ENCODE measurements at places on chromosomes 4 and X.

- DNase-seq: no peak
These were observed 264.6 kb downstream of the TENM3 start for GRCh38 chr4:182507805-182508204.

DNA sequence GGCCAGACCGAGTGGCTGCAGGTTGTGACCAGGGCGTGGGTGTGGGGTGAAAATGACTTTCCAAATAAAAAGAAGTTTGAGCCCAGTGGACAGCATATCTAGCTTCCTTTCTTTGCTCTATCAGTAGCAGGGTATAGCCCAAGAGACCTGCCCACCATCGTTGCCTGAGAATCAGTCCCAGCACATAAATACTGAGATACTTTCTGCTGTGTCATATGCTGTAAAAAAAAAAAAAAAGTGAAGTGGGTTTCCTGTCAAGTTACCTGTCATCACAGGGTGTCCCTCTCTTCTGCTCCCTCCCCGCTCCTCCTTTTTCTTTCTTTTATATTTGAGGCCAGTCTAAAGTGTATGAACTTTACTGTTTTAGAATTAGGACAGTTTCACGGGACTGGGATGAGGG, 330.3 kb upstream of the BOD1L1 start:
- DNase-seq: no peak

GRCh38 chr4:118356731-118357130, 3.9 kb upstream of the PRSS12 start:
- no peak for DNase-seq

- no peak for DNase-seq
These were observed 2042.2 kb downstream of the ARAP2 start for GRCh38 chr4:34202154-34202553.

DNA sequence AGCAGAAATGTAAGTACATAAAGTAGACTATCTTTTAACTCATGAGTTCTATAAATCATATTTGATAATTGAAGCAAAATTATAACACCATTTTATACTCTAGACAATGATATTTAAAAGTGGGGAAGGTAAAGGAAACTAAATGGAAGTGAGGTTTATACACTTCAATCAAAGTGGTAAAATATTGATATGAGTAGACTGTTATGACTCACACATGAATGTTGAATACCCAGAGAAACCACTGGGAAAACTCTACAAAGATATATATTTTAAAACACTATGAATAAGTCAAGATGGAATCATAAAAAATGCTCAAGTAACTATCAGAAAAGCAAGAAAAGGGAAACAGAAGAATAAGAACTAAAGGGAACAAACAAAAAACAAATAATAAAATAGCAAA, 8.4 kb downstream of the VSIG1 start:
- DNase-seq: no peak

GRCh38 chr4:53307819-53308780, 57.8 kb downstream of the SCFD2 start:
- DNase-seq: no peak

- DNase-seq: no peak
These were observed 7.7 kb downstream of the NSG1 start for GRCh38 chr4:4394644-4395043.

DNA sequence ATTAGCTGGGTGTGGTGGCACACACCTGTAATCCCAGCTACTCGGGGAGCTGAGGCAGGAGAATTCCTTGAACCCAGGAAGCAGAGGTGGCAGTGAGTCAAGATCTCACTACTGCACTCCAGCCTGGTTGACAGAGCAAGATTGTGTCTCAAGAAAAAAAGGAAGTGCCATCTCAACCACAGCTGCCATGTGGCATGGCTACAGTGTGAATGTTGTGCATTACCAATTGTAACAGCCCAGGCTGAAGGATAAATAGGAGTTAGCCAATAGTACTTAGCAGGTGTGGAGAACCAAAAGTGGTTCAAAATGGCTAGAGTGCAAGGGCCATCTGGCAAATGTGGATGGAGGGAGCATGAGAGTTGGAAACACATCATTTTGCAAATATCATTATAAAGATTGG, 28.9 kb downstream of the SLC25A5 start:
- DNase-seq: no peak

- DNase-seq: no peak
These were observed 506.1 kb downstream of the RPA4 start for GRCh38 chrX:97389761-97390192.

GRCh38 chr4:109977854-109978501, 65.3 kb downstream of the EGF start:
- no peak for DNase-seq

DNA sequence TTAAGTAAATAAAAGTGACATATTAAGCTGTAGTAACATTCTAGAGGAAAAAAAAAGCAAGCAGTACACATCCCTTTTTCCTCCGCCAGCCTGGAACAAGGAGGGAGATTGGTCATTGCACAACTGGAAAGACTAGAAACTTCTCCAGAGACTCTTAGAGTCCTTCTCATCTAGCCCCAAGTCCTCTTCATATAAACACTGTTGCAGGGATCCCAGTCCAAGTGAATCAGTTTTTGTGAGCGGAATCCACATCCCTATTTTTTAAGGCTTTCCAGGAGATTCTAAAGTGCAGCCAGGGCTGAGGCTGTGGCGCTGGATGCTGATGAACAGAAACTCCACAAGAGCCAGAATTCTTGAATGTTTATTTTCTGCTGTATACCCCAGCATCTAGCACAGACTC, 23.8 kb downstream of the REELD1 start:
- DNase-seq: no peak

DNA sequence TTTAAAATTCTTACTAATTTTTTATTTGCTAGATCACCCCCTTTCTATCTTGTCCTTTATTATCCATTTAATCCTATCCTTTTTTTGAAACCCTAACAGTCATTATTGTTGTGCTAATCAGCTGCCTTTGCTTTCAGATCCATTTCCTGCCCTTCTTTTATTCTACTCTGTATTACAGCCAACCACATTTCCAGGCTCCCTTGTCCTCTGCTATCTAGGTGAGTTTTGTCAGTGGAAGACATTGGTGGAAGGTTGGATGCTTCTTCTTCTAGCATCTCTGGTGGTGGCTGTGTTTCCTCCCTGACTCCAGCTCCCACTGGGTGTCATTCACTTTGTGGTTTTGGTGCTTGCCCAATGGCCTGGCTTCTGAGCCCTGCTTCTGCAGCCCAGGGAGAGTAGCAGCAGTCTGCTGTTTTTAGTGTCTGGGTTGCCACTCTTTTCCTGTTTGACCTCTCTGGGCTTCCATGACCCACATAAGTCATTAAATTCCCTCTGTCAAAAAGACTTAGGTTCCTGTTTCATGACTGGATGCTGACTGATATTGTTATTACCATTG, 225.2 kb upstream of the PGRMC2 start:
- no peak for DNase-seq

- DNase-seq: no peak
These were observed 20.9 kb upstream of the MSANTD1 start for GRCh38 chr4:3227878-3228675.

GRCh38 chrX:41265615-41266014, 68.3 kb upstream of the DDX3X start:
- no peak for DNase-seq

GRCh38 chr4:8662776-8663175, 70.2 kb downstream of the CPZ start:
- DNase-seq: no peak

- DNase-seq: no peak
These were observed 245.9 kb downstream of the HS3ST1 start for GRCh38 chr4:11182586-11183355.

- no peak for DNase-seq
These were observed 86.4 kb upstream of the UXT start for GRCh38 chrX:47745416-47745815.

DNA sequence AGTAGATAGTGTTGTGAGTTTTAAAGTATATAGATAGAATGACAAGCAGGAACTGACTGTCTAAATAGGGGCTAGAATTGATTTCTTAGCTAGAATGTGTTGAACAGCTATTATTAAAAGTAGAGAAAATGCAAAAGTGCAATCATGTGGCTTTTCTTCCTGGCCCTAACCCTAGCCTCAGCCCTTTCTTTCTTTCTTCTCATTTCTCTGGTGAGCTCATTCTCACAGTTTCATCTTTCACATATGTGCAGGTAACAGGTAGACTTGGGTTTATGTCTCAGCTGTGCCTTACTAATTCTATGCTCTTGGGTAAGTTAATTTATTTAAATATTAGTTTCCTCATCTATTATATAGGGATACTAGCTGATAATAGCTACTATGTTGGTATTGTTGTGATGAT, 24.9 kb downstream of the FGF2 start:
- no peak for DNase-seq

GRCh38 chr4:76206222-76206942, 7.2 kb downstream of the SCARB2 start:
- DNase-seq: no peak

GRCh38 chrX:46840946-46841345, 4.1 kb downstream of the RP2 start:
- DNase-seq: no peak

- no peak for DNase-seq
These were observed 123.3 kb upstream of the RAI2 start for GRCh38 chrX:17984415-17984814.

DNA sequence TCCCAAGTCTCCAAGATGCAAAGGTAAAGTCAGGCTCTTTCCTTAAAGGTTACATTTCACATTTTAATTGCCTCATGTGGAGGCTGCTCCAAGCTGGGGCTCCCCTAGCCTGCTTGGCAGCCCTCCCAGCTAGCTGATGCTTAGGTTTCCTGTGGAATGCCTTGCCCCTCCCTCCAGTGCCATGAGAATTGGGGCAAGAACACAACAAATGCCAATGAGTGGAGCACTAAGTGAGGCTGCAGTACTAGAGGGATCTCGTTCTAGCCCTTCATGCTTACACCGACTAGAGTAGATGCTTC, 597.7 kb downstream of the MID1IP1 start:
- no peak for DNase-seq

DNA sequence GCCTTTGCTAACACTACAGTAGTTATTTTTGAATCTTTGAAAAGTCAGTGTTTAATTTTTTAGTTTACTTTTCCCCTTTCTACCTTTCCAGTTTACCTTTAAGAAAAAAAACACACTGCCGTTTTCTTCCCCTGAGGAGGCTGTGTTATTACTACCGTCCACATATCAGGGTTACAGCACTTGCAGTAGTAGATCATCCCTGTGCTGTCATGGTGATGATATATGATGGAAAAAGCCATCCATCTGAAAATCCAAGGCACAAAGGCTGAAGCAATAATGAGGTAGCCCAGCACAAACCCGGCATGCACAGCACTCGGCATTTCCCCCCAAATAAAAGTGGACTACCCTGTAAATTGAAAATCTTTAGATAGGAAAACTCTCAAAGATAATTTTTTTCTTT, 258.7 kb downstream of the CXXC4 start:
- DNase-seq: no peak

DNA sequence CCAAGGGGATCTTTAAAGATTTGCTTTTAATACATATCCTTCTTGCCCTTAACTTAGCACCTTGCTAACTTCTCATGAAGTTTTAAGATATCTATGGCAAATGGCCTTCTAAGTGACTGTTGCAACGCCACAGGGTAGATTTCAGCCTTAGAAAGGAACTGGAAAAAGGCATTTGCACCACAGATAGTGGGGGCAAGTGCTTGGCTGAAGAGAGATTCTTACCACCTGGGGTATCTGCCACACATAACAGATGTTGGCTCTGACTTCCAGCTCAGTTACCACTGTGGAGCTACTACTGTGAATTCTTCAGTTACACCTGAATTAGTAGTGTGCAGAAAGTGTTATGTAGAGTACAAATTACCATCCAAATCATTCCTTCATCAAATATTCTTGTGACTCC, 302.6 kb downstream of the PPP3CA start:
- no peak for DNase-seq

- no peak for DNase-seq
These were observed 167.5 kb upstream of the SLC7A11 start for GRCh38 chr4:138409670-138410069.

DNA sequence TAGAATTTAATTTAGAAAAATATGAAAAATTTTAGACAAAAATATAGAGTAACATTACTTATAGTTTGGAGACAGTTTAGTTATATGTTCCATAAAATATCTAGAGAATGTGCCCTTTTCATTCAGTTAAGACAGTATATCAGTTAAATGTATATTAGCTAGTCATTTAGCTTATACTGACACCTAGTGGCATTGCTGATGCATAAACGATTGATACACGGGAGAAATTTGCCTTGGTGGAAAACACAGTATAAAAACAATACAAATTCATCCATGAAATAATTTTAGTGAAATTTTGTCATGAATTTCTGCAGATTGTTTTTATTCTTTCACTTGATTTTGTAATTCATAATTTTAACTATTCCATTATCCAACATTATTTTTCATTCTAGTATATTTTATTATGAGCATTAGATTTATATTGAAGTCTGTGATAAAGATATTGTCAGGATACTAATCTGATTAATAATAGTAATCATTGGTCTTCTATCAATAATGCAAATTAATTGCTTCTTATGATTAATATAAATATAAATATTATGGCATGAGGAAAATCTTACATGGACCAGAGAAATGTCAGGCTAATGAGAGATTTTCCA, 219.0 kb downstream of the TLL1 start:
- DNase-seq: no peak

DNA sequence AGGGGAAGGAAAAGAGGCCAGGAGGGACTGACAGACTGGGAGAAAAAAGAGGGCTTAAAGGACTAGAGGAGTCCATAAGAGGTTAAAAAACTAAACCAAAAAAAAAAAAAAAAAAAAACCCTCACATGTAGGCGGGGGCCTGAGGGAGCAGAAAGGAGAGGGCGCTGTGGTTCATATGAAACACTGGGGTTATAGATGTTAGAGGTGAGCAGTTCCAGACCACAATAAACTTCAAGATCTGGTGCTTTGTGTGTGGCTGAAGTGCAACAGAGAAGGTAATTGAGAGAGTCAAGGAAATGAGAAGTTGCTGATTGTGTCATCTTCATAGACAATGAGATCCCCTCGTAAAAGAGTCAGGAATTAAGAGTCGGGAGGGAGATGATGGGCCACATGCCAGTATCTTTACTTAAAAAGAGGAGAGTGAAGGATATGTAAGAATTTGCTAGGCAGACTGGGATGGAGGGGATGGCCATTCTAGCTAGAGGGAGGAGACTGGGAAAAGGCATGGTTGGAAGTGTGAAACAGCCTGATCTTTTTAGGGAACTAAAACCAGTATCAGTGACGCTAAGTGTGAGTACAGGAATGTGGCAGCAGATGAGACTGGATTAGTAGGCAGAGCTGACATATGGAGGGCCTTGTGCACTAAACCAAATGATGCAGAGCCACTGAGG, 18.4 kb upstream of the OGT start:
- no peak for DNase-seq

- no peak for DNase-seq
These were observed 7.5 kb upstream of the SPINK2 start for GRCh38 chr4:56828784-56829535.

GRCh38 chr4:123114084-123114914, 191.9 kb upstream of the NUDT6 start:
- DNase-seq: no peak

DNA sequence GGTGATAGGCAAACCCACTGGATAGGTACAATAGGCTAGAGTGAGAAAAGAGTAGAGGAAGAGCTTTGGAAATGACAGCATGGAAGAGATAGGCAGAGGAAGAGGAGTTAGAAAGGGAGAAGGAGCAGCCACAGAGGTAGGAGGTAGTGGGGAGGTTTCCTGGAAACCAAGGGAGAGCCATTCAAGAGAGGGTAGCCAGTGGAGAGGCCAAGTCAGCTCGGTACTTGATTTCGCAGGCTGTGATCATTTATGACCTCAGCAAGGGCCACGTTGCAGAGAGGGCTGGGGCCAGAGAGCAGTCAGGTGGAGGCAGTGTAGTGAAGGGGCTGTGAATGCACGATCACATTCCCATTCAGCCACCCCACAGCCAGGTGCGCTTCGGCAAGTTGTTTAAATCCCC, 76.0 kb downstream of the TMEM131L start:
- DNase-seq: no peak

Data from stimulated activated CD8-positive, alpha-beta memory T cell treated with anti-CD3 and anti-CD28 coated beads, Interleukin-2, amount 100 ng/mL, for 1 hour (primary cell).